ENCODE measurements at places on chromosomes 2 and 18. TPM values are rescaled to one million over a fixed set of nuclear protein-coding genes. Genes with fewer than 3 reads are reported as not detected.

Gene IGFBP5
- total RNA-seq = not detected

Gene MROH2A
- not detected for total RNA-seq

Gene CNDP1
- not detected for total RNA-seq

Gene HOXD10
- not detected for total RNA-seq

Gene POU3F3
- total RNA-seq = not detected

Gene SPDYA
- 0.92 TPM for total RNA-seq

Gene ATOH8
- 12.7 TPM for total RNA-seq

Gene RAB27B
- not detected for total RNA-seq

Gene MAPRE2
- 117 TPM for total RNA-seq

Gene RGPD3
- total RNA-seq = not detected

Gene REG1B
- not detected for total RNA-seq

Gene ALPI
- not detected for total RNA-seq

Gene FTCDNL1
- 0.27 TPM for total RNA-seq

Gene MEIS1
- 26.5 TPM for total RNA-seq

Gene DNAJC5G
- total RNA-seq = 0.77 TPM

Gene B3GNT7
- 1.2 TPM for total RNA-seq

Gene C1QL2
- not detected for total RNA-seq

Gene ELOA2
- total RNA-seq = not detected

Gene DHX57
- 28.2 TPM for total RNA-seq

Gene PEX13
- total RNA-seq = 25.0 TPM

Gene TWIST2
- total RNA-seq = 1.2 TPM

Gene DCDC2C
- not detected for total RNA-seq

Gene LPIN1
- 66.6 TPM for total RNA-seq

Gene LCT
- 0.07 TPM for total RNA-seq

Gene SPATA3
- not detected for total RNA-seq

Gene SF3B1
- total RNA-seq = 222 TPM

Gene MOGAT1
- total RNA-seq = not detected

Gene SP140
- total RNA-seq = not detected

Gene MATN3
- total RNA-seq = 3.4 TPM

Gene TTR
- total RNA-seq = not detected

Gene PAPOLG
- total RNA-seq = 14.9 TPM

Gene BCL11A
- total RNA-seq = 0.92 TPM

Gene IL1RL1
- 44.0 TPM for total RNA-seq

Gene EMILIN1
- 16.6 TPM for total RNA-seq

Gene DPY30
- total RNA-seq = 77.5 TPM

Gene POTEJ
- total RNA-seq = not detected

Gene DSG1
- total RNA-seq = not detected

Gene TUBB8B
- 1.1 TPM for total RNA-seq

Data from endothelial cell of umbilical vein (primary cell).